ENCODE measurements at places on chromosomes 13 and 19.

GRCh38 chr19:52494518-52494917 lies 33.0 kb upstream of the ZNF808 start:
- DNase-seq: no peak

GRCh38 chr13:48615049-48615448 lies 38.7 kb upstream of the CYSLTR2 start:
- DNase-seq: no peak

- DNase-seq: no peak
Measured at GRCh38 chr19:48631225-48631624, 6.0 kb downstream of the DBP start.

DNA sequence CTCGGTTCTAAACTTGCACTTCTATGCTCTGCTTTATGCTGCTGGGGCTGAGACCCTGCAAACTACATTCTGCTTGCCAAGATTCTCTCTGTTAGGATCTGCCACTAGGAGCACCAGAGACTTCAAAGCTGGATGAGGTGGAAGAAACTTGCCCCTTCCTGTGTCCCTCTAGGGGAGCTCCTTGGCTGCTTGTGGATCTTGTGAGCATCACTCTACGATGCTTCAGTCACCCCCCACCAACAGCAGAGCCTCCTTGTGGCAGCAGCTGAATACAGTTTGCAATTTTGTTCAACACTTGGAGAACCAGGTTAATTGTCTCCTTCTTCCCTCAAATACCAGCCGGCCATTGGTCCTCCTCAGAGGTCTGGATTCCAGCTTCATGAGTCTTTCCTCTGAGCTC lies 310.6 kb downstream of the FGF14 start:
- DNase-seq: no peak

DNA sequence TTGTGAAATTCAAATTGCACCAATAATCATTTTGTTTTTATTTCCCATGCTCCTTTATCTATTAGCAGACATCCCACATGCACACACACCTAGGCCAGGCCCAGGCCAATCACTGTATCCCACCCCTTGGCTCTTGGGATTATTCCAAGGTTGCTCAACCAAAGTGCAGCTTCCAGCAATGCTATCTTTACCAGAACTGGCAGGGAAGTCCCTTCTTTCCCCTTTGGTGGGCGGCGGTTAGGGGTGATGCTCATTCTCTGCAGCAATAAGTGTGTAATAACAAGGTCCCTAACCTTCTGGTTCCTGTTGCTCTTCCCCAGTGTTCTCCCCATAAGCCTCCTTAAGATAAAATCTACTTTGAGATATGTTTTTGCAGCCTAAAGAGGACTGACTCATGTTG lies 18.3 kb upstream of the KCTD12 start:
- no peak for DNase-seq

DNA sequence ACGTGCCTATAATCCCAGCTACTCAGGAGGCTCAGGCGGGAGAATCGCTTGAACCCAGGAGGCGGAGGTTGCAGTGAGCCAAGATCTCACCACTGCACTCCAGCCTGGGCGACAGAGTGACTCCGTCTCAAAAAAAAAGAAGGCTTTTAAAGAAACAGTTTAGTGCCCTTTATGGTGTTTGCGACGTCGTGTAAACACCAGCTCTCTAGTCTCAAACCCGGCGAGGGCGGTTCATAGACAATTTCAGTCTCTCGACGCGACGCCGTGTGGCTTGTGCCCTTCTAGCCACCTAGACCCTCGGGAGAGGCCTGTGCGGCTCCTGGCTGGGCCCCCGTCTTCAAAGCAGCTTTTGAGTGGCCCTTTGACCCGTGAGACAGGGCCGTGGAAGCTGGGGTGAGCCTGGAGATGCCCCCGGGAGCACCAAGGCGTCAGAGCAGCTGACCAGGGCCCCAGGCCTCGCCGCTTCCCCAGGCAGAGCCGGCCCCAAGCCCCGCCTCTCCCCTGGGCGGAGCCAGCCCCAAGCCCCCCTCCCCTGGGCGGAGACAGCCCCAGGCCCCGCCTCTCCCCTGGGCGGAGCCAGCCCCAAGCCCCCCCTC lies 5.0 kb upstream of the MADCAM1 start:
- no peak for DNase-seq

- no peak for DNase-seq
Measured at GRCh38 chr13:107035778-107036177, 467.8 kb upstream of the ARGLU1 start.

DNA sequence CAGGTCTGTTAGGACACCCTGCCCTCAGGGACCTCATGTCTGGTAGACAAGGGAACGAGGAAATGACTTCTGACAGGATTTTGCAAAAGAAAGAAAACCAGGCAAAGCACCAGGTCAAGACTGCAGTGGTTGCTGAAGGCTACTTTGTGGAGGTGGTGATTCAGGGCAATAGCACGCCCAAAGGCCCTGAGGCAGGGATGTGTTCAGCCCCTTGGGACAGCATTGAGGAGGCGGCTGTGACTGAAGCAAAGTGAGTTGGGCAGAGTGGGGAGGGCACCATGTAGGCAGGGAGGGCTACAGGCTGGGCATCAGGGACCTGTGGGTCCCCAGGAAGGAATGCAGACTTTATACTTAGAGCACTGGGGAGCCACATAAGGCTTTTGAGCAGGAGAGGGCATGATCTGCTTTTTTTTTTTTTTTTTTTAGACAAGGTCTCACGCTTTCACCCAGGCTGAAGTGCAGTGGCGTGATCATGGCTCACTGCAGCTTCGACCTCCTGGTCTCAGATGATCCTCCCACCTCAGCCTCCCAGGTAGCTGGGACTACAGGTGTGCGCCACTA lies 10.8 kb upstream of the HOMER3 start:
- DNase-seq: no peak

DNA sequence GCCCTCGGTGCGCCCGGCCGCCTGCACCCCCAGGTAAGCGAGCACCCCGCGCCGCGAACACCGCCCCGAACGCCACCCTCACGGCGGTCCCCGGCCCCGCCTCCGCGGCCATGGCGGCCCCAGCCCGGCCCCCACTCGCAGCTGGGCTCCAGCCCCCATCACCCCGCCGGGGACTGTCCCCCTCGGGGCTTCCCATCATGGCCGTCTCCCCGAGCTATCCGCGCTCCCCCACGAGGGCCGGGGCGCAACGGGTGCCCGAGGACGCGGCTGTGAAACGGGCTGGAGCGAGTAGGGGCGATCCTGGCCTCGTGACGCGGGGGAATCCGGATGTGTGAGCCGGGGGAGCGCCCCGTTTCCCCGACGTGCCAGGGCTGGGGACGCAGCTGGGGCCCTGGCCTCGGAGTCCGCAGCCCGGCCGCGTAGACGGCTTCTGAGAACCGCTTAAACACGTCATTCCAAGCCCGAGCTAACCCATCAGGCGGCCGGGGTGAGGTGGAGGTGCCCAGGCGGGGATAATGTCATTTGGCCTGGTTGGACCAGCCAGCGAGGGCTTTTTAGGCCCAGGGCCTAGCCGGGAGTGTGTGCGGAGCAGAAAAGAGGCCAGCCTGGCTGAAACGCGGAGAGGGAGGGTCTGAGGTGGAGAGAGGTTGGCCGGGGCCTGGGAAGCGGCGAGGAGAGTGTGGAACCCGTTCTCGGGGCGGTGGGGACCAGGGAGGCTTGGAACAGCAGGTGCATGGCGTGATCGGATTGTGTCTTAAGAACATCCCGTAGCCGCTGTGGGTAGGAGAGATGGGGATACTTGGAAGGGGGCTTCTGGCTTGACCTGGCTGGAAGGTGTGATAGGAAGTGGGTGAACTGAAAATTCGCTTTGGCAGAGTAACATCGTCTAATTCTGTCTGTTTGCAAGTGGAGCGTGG lies 550 bp downstream of the CERS4 start:
- DNase-seq: peak; percentile 74

DNA sequence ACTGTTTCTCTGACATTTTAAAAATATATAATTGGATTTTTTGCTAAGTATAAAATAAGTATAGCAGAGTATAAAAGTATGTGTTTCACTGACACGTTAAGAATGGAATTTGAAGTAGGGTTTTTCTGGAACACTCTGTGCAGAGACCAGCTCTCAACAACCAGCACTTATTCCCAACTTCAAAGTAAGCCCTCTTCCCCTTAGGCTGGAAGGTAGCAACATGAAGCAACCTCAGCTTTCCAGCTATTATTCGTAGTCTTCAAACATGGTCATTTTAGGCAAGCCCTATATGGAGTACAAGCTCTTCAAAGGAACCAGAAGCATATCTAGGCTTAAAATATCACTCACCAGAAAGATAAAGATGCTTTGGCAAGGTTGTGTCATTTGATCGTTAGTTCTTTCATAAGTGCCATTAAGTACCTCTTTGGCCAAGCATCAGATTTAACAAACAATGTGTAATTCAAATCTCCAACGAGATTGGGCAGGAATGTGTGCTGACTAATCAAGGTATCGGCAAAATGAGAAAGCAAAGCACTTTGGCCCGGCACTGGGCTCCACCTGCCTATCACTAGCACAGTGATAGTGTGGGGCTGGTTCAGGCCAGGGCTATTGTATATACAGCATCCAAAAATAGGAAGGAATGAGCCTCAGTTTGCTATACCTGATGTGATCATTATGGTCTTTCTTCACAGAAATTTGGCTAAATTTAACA lies 95.9 kb upstream of the FREM2 start:
- no peak for DNase-seq

GRCh38 chr19:35053667-35054293 lies 12.3 kb downstream of the HPN start:
- DNase-seq: no peak

DNA sequence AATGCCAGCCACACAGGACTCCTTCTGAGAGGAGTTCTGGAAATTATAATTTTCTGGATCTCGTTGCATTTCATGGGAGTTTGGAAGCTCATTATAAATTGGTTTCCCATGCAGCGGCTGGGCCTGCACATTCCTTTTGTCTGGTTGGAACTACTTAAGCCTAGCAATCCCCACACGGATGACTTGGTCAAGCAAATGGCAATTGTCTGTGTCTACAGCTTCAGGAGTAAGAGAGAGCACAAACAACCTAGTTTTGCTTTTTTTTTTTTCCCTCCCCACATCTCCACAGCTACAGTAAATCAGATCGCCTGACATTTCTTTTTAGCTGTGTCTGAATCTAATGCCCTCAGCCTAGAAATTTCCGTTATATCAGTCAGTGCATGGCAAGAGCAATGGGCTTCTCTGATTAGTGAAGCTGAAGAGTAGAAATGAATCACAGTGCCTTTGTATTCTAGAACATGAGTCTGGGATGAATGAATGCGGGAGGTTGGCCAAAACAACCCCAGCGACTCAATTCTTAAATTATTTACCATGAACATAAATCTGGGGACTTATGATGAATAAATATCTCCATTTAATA lies 15.1 kb downstream of the PCDH8 start:
- DNase-seq: no peak

Measured in T-helper 9 cell (primary cell).